COR-L47 (cell line): ENCODE measurements at places on chromosomes 1 and 21.

DNA sequence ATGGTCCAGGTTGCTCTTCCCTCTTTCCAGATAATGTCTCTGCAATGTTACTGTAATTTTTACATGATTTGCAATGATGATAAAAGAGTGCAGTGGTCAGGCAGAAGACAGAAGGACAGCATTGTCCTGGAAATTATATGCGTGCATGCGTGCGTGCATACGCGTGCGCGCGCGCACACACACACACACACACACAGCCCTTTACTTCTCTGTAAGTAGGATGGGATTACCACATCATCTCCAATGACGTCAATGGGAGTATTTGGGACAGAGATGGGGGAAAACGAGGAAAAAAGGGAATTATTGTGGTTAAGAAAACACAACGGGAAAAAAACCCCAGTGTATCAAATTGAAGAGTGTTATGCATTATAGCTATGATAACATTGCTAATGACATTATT is 99.7 kb downstream of the SPAG17 start:
- DNase-seq: no peak

DNA sequence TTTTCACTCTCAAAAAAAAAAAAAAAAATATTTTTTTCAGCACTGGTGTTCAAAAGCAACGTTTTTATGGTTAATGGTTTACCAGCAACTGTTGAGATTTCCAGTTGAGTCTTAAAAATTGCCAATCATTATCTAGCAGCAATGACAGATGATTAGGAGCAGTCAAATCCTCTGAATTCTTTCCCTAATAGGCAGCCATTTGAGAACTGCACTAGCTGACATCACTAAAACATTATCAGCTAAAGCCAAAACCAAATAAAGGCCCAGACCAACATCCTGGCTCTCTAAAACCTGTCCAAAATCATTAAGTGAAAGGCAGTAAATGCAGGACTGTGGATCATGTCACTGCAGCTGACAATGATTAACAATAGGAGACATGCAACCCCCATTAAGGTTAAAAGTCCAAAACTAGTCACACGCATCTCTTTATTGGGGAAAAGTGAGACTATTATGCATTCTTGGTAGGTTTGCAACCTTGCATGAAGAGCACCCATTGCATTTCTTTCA is 14.0 kb downstream of the SFPQ start:
- no peak for DNase-seq

GRCh38 chr1:55860326-55860725 is 645.2 kb upstream of the USP24 start:
- no peak for DNase-seq

- DNase-seq: peak; percentile 3
Measured at GRCh38 chr1:57307392-57308170, 116.3 kb downstream of the DAB1 start.

GRCh38 chr1:201506557-201507359 is at the start of gene CSRP1:
Gene CSRP1 (minus strand): TSS chr1:201507123. CDS start chr1:201496303, 10,820 bp downstream.
- peak; percentile 75 for DNase-seq
